ENCODE measurements at places on chromosomes 5 and 9.

DNA sequence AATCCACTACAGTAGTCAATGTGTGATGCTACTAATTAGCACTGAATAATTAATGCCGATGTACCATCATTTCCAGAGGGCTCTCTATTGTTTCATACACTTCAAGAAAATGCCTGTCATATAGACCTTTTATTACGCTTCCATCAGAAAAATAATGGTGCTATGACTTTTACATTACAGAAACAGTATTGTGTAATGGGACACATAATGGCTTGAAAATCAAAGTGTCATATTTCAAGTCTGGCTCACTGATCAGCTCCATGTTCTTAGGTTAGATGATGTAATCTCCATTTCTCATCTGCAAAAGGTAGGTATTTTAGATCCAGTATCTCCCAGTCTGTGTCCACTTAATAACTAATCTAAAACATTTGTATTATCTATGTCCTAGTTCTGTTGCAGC, 990.6 kb upstream of the TYRP1 start:
- no peak for ATAC-seq

GRCh38 chr5:17317473-17317872, 100.0 kb downstream of the BASP1 start:
- ATAC-seq, result no peak

DNA sequence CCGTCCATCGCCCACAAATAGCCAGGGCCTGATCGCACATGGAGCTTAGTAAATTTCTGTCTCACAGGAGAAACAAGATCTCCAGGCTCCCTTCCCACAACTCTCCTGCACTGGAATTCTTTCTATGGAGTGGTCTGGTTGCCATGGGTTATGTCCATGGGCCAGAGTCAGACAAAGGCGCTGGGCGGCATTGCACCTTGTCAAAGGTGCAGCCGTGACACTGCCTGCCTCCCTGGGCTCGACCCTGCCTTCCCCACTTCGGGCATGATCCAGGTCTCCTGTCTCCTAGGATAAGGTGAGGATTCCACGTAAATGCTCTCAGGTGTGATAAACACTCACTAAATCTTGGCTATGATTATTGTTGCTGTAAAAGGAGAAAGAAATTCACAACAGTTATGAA, 130.0 kb downstream of the ADAMTS16 start:
- ATAC-seq, result no peak

DNA sequence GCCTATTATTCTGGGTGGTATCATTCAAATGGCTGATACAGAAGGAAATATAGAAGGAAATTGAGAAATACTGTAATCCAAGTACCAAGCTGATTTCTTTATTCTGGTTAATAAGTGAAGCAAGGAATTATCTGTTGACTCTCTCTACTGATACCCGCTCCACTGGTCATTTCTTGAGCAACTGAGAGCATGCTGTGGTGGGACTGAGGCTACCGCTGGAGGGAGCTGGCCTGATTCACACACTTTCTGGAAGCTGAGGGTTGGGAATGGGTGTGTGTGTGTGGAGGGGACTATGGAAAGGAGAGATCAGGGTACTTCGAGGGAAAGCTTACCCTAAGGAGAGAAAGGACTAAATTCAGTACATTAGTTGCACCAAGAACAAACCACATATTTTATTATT, 104.1 kb downstream of the UGCG start:
- no peak for ATAC-seq

Data from gastroesophageal sphincter (tissue), 4 donors.